Liver (tissue), 10 donors: ENCODE measurements at places on chromosomes 11 and 22. TPM values are rescaled to one million over a fixed set of nuclear protein-coding genes. Genes with fewer than 3 reads are reported as not detected.

- no peak for DNase-seq
These were observed 204.4 kb downstream of the HIPK3 start for GRCh38 chr11:33461369-33462125.

DNA sequence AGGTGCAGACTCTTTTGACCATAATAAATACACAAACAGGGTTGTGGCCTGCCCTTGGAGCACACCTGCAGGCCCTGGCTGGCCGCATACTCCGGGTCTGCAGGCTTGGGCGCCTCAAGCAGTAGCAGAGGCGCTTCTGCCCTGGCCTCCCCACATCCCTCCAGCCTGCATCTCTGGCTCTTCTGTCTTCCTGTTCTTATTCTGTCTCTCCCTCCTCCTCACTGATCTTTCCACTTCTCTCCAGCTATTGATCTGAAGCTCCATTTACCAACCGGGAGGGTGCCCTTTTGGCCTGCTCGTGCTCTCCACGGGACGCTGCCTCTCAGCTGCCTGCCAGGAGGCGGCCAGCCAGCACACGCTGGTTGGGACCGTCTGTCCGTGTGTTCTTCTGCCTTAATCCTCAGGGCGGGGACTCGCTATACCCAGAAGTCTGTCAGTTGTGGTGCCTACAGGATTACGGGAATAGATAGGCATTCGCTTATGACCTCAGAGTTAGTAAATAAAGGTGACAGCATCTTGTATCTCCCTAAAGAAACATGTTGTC lies 5.2 kb downstream of the UPB1 start:
- DNase-seq, result no peak

GRCh38 chr11:22582151-22582410 lies 43.5 kb downstream of the FANCF start:
- DNase-seq, result no peak

DNA sequence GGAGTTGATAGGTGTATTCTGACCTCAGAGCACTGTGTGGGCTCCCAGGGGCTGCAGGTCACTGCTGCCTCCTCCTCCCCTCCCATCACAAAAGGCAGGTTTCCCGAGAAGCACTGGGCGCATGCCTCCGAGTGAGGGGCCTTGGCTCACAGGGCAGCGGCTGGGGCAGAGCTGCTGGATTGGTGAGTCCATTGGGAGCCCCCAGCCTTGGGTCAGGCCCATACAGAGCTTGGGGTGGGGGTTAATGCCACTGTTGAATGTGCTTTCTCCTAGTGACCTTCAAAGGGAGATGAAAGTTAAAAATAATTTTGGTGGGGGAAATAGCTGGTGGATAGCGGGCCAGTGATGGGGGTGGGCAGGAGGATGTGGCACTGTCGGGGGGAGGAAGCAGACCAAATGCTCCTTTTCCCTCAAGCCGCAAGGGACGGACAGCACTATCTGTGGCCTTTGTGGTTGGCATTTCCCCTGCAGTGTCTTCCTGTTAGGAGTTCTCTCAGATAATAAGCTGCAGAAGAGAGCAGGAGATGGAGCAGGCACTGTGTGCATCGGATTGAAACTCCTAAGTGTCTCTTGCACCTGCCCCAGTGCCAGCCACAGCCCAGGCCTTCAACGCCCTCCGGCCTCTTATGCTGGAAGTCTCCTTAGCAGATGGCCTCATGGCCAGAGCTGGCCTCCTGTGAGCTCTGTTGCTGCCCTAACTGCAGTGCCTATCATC lies 3.2 kb downstream of the TUBA8 start:
- DNase-seq, result no peak

Gene PRG2
- total RNA-seq, result 24.2 TPM
